Kidney tubule cell (primary cell): ENCODE measurements at places on chromosomes 7 and 10.
A peak's percentile ranks its signal among the peaks of the same experiment; 100 is the strongest.

GRCh38 chr10:95225136-95225535 lies 31.1 kb downstream of the ACSM6 start:
- no peak for DNase-seq

GRCh38 chr7:152132812-152133211 lies 107.3 kb downstream of the GALNT11 start:
- no peak for DNase-seq

DNA sequence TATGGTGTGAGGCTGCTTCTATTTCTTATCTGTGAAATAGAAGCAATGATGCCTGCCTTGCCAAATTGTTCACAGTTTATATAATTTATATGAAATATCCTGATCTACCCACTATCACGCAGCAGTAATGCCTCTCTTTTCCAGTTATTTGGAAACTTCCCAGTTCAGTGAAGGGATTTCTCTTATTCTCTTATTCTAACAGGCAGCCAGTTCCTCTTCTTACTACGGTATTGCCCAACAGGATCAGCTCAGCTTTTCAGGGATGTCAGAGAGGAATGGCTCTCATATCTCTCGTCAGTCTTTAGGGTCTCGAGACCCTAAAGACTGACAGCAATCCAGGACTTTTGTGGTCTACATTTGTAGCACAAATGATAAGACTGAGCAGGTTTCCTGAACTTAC lies 215.6 kb downstream of the CREB5 start:
- no peak for DNase-seq

DNA sequence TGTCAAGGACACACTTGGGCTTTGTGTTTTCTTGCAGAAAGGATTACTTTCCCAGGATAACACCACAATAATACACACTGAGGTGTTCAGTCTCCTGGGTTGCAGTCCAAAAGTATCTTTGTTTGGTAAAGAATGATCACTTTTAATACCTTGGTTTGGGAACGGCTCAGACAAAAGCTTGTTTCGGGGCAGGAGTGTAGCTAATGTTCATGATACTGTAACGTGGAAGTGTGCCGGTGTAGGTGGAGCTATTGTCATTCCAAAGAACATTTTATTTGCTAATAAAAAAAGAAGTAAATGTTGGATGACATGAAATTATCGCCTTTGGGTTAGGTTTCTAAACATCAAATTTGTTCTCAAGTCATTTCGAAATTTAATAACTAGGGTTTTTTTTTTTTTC lies 1.2 kb downstream of the EIF4H start:
- DNase-seq, result no peak

DNA sequence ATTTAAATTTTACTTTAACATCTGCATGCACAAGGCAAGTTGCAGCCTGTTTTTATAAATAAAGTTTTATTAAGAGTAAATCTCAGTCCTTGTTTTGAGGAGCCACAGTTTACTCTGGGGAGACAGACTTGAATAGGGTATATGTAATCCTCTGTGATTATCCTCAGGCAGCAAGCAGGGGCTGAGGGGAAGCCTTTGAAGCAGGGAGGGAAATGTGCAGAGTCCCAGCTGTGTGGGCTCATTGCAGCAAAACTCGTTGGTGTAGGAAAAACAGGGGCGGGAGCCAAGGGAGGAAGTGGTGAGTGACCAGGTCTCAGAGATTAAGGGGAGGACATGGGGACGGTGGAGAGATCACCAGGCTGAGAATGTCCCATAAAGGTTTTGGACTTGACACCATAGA lies 34.3 kb upstream of the SMC3 start:
- DNase-seq, result no peak

GRCh38 chr10:109678857-109679256 lies 244.5 kb downstream of the XPNPEP1 start:
- DNase-seq, result no peak

- peak; percentile 32 for DNase-seq
These were observed 192.3 kb downstream of the REEP3 start for GRCh38 chr10:63713191-63714144.

- DNase-seq, result no peak
These were observed 68.1 kb upstream of the ITPRID1 start for GRCh38 chr7:31445686-31446355.

GRCh38 chr10:60339757-60340156 lies 49.9 kb downstream of the ANK3 start:
- no peak for DNase-seq

DNA sequence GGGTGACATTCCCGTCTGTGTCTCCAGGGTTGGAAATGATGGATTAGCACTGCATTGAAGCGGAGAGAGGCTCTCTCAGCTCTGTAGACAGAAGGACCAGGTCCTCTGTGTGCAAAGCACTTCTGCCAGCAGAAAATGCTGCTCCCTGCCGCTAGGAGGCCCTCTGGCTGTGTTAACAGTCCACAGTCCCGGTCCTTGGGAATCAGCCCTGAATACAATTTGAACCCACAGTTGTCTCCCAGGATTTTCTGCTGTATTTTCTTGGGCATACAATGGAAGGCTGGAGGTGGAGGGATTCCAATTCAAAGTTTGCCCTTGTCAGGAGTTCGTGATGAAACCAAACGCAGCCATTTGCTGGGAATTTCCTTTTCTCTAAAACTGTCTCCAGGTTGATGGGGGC lies 205.2 kb downstream of the GLRX3 start:
- no peak for DNase-seq

DNA sequence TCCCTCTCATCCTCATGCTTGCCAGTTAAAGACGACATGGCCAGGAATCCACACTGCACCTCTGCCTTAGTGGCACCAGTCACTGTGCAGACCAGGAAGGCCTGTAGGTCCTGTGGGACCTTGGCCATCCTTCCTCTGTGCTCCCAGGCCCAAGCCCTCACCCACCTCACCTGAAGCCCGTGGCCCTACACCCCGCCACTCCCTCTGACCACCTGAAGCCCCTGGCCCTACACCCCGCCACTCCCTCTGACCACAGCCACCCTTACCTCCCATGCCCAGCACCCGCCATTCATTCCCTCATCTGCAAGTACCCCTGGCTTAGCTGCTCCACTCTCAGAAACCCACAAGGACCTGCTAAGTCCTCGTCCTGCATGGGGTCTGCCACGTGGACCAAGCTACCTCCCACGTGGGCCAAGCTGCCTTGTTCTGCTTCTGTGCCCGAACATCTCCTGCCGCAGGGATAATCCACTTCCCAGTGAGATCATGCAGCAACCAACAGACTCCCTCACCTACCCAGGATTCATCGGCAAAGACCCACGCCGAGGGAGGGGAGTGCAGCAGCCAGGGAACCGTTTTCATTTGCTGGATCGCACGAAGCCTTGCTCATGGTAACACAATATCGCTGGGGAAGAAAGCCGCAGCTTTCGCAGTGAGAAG lies 151.2 kb downstream of the TCERG1L start:
- no peak for DNase-seq

DNA sequence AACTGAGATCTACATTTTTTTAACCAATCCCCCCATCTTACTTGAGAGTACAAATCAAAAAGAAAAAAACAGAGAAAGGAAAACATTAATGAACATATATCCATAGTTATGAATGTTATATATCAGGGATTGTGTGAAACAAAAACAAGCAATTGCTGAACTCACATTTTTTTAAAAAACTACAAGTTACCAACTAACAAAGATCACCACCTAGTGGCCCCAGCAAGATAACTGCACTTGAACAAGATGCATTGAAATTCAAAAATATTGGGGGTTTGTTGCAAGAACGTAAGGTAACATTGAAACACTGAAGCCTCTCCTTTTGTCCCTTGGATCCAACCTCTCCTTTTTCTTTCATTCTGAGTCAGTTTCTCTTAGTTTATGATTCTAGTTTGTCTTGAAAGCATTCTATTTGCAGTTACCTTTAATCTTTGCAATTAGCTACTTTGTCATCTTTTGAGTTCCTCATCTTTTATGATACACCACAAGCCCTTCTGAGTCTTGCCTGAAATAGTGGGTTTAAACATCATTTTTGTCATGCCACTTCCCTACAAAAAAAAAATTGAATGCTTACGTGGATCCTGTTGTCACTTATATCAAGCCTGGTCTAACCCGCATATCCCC lies 87.3 kb upstream of the TES start:
- DNase-seq, result peak; percentile 54

- DNase-seq, result no peak
These were observed 19.3 kb downstream of the ELMO1 start for GRCh38 chr7:37429435-37429791.

- DNase-seq, result no peak
These were observed 33.8 kb upstream of the CUX1 start for GRCh38 chr7:101783381-101784181.

GRCh38 chr7:142961595-142961972 lies 579 bp downstream of the KEL start:
- DNase-seq, result no peak

GRCh38 chr7:129279757-129280156 lies 54.9 kb downstream of the AHCYL2 start:
- peak; percentile 71 for DNase-seq

DNA sequence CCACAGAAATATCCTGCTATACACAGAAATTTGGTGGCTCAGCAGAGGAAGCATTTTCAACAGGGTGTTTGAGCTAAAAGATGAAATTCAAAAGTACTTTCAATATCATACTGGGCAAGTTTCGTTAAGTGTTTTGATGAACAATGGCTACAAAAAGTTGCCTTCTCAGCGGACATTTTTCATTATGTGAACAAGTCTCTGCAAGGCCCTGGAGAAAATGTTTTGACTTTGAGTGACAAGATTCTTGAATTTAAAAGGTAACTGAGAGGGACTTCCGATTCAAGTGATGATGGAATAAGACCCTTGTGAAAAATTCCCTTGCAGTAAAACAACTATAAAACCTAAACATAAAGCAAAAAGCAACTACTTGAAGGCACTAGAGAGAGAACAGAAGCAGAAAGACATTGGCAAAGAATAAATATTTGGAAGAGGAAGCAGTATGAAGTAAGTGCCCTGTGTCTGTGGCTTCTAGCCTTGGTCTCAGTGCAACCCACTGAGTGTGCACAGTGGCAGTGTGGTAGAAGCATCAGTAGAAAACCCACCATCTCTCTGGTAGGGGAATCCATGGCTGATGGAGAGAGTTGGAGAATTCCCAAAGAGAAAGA lies 62.5 kb upstream of the NAMPT start:
- no peak for DNase-seq

GRCh38 chr10:17062493-17062892 lies 67.1 kb downstream of the CUBN start:
- peak; percentile 92 for DNase-seq

GRCh38 chr7:133095119-133095671 lies 13.3 kb upstream of the CHCHD3 start:
- DNase-seq, result no peak

DNA sequence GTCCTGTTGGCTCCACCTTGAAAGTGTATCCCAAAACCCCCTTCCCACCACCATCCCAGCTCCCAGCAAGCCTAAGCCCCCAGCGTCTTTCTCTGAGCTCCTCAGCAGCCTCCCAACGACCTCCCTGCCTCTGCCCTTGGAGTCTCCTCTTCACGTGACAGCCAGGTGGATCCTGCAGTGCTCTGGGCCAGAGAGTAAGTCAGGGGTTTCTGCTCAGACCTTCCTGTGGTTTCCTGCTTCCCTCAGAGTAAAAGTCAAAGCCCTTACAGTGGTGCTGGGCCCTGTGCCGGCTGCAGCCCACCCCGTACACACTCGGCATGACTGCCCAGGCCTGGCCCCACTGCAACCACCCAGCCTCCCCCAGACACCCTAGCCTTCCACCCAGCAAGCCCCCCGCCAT lies 51.9 kb downstream of the OAT start:
- DNase-seq, result no peak

GRCh38 chr7:22921386-22922086 lies 92.4 kb downstream of the HYCC1 start:
- DNase-seq, result no peak

- DNase-seq, result peak; percentile 32
These were observed 1.3 kb downstream of the REPIN1 start for GRCh38 chr7:150369748-150370501.

DNA sequence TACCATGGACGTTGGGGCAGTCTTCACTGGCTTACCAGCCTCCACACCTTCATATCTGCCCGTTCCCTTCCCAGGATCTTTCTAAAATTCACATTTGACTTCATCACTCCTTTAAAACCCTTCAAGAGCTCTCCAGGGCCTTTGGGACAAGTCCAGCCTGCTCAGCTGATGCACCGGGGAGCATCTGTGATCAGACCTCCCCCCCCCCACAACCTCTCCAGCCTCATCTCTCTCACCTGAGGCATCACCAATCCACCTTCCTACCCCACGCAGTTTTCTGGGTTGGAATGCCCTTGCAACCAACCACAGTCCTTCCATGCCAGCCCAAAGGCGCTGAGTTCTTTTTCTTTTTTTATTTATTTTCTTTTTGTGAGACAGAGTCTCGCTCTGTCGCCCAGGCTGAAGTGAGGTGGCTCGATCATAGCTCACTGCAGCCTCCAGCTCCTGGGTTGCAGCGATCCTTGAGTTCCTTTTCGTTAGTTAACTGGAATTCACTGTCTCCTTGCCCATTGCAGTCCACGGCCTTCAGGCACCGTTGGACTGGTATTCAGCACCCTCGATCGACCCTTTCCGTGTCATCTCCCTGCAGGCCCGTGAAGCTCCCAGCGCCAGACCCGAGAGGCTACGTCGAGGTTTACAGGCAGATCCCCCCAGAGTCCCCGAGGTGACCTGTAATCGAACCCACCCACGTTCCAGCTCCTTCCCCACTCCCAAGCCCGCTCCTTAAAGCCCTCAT lies 654 bp downstream of the ALKBH4 start:
- peak; percentile 52 for DNase-seq

- no peak for DNase-seq
These were observed 39.2 kb downstream of the GNAT3 start for GRCh38 chr7:80472491-80473200.

GRCh38 chr7:1193593-1194424 lies 33.8 kb upstream of the ZFAND2A start:
- DNase-seq, result peak; percentile 69

- DNase-seq, result peak; percentile 98
These were observed 110.7 kb downstream of the AKR1D1 start for GRCh38 chr7:138186951-138187351.

DNA sequence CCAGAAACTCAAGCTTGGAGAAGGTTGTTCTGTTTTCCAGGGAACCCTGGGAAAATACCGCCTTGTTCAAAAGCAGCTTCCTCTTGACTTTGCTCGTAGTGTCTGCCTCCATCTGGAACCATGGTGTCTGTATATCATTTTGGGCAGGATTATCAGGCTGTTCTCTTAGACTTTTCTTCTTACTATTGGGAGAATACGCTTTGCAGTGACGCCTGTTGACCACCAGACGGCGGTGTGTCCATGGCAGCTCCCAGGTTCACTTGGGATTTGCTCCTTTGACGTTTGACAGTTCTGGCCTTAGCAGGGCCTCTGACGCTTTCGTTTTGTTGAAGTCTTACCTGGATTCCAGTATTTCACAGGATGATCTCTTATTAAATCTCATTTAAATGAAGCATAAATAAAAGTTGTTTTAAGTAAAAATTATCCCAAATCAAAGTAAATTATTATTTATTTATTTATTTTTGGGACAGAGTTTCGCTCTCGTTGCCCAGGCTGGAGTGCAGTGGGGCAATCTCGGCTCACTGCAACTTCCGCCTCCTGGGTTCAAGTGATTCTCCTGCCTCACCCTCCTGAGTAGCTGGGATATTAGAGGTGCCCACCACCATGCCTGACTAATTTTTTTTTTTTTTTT lies 41.8 kb upstream of the GJD4 start:
- DNase-seq, result peak; percentile 77

GRCh38 chr7:49294611-49295010 lies 370.3 kb downstream of the CDC14C start:
- DNase-seq, result no peak

GRCh38 chr7:134612197-134612596 lies 34.5 kb upstream of the BPGM start:
- DNase-seq, result no peak

GRCh38 chr10:20313665-20314064 lies 497.4 kb downstream of the PLXDC2 start:
- no peak for DNase-seq

- DNase-seq, result peak; percentile 16
These were observed 14.4 kb downstream of the FFAR4 start for GRCh38 chr10:93580828-93581227.

- no peak for DNase-seq
These were observed 561.0 kb upstream of the GALNT17 start for GRCh38 chr7:70570961-70571360.
